ENCODE measurements at places on chromosomes 1 and 21. TPM values are rescaled to one million over a fixed set of nuclear protein-coding genes. Genes with fewer than 3 reads are reported as not detected.

The ZBTB8B gene
- not detected for total RNA-seq

The CACYBP gene
- 61.8 TPM for total RNA-seq

The MYCBP gene
- total RNA-seq, result 9.9 TPM

The OR2T11 gene
- total RNA-seq, result not detected

The PHLDA3 gene
- 41.6 TPM for total RNA-seq

The CYYR1 gene
- total RNA-seq, result not detected

The FAM78B gene
- total RNA-seq, result 0.28 TPM

The OLIG2 gene
- total RNA-seq, result not detected

The PRAMEF1 gene
- total RNA-seq, result not detected

The LAD1 gene
- total RNA-seq, result under 0.01 TPM

The ABCA4 gene
- total RNA-seq, result under 0.01 TPM

The MEX3A gene
- 2.3 TPM for total RNA-seq

The SZT2 gene
- 9.7 TPM for total RNA-seq
